Esophagus mucosa (tissue), 1 donor: ENCODE measurements at places on chromosomes 5 and 9.

GRCh38 chr9:76415154-76415553 lies 20.9 kb upstream of the RFK start:
- no peak for ATAC-seq

GRCh38 chr9:91374939-91375338 lies 13.2 kb upstream of the AUH start:
- no peak for ATAC-seq

DNA sequence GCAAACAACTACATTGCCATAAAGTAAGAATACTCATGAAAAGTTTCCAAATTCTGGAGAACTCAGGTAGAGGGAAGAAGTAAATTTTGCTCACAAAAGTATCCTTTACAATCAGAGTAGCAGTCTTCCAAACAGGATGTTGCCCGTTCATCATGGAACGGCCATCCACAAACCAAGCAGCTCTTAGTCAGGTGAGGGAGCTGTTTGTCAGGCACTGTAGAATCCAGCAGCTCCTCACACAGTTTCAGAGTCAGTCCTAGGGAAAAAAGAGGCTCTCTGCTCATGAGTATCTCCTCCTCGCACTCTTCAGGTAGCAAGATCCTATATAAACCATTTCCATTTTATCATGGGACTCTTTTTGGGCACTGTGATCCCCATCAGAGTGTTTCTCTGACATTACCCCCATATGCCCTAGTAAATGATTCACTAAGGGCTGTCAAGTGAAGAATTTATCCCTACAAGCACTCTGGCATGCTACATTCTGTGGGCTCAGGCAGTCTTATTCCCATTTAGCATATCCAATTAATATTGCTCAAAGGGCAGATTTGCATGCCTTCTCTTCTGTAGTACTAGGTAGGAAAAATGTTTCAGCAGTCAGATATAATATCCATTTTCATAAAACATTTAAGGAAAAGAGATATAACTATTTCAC lies 97.9 kb downstream of the WDR41 start:
- no peak for ATAC-seq

DNA sequence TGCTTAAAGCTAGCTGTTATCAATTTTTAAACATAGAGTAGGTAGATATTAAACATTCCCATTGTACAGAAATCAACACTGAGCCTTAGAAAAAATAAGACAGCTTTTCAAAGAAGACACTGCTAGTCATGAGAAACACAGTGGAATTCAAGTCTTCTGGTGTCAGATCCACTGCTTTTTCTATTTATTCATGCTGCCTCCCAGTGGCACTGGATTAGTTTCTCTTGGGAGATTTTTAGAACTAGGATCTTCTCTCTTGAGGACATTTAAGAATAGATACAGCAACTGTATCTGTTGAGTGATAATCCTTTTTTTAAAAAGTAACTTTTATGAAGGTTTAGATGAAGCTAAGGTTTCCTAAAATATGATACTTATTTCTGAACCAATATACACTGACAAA lies 1635.4 kb upstream of the C9orf72 start:
- no peak for ATAC-seq

- ATAC-seq: no peak
These were observed 3.1 kb downstream of the EGFL7 start for GRCh38 chr9:136665704-136666371.

DNA sequence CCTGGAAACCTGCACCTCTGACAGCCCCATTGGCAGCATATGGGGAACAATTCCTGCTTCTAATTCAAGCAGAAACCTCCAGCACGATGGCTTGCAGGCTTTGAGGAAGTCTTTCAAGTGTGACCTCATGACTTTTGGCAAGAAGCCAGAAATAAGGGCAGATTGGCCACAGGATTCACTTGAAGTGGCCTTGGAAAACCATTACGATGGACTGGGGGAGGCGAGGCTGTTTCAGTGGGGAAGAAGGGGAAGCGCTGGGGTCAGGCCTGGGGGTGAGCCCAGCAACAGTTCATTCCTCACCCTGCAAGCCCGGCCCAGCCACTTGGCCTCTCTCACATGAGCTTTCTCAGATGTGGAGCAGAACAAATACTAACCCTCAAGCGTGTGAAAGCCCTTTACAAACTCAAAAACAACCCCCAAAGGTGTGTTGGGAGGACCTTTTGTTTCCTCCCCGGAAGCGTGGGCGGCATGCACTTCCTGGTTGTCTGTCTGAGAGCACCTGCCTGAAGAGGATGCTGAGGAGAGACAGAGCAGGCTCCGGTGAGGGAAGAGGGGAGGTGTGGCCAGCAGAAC lies 26.9 kb upstream of the EEIG1 start:
- ATAC-seq: peak; percentile 56

DNA sequence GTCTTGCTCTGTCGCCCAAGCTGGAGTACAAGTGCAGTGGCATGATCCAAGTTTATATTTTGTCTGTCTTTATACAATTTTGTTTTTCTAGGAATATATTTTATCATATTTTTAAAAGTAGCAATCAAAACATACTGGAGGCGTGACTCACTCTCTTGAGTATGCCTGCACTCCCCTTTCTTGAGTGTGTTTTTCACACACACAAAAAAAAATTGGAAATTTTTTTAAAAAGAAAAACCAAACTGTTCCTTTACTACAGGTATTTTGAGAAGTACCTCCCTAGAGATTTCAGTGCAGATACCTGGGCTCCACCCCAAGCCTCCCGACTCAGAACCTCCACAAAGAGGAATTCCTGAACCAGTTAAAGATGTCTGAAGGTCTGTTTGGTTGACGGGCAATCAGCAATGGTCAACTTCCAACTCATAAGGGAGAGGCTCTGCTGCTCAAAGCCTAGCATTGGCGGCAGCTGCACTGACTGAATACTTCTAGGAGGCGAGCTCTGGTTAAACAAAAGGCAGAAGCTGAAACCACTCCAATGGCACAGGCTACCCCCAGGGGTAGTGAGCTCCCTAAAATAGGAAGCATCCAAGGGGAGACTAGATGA lies 27.4 kb downstream of the PDE6A start:
- no peak for ATAC-seq

GRCh38 chr5:73278693-73279092 lies 105.7 kb downstream of the TMEM174 start:
- peak; percentile 45 for ATAC-seq

DNA sequence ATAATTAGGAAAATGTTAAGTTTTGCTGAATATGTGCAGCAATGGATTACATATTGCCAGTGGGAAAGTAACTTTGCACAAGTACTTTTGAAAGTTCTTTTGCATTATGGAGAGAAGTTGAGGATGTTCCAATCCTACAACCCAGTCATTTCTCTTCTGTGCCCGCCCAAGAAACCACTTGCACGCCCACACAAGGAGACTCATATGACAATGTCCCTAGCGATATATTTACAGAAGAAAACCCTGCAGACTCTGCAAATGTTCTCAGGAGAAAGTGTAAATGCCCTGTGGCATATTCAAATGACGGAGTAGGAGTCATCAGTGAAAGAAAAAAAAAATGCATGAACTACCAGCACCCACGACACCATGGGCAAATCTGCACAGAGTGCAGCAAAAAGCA lies 356.5 kb downstream of the CTNND2 start:
- ATAC-seq: no peak

GRCh38 chr5:113054899-113055298 lies 78.3 kb downstream of the DCP2 start:
- ATAC-seq: no peak

- no peak for ATAC-seq
These were observed 35.3 kb upstream of the CPEB4 start for GRCh38 chr5:173852790-173853359.

DNA sequence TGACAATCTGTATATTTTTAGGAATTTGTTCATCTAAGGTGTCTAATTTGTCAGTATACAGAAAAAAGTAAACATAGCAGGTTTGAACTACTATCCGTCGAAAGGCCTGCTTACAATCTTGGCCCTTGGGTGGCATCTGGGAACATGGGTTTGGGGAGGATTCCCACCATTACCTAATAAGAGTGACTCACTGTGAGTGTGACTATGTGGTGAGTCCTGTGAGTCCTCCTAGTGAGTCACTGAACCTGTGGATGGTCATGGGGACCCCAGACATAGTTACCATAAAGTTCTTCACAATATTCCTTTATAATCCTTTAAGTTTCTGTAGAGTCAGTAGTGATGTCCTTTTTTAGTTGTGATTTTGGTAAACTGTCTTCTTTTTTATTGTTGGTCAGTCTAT lies 37.0 kb downstream of the RNF130 start:
- ATAC-seq: peak; percentile 29

DNA sequence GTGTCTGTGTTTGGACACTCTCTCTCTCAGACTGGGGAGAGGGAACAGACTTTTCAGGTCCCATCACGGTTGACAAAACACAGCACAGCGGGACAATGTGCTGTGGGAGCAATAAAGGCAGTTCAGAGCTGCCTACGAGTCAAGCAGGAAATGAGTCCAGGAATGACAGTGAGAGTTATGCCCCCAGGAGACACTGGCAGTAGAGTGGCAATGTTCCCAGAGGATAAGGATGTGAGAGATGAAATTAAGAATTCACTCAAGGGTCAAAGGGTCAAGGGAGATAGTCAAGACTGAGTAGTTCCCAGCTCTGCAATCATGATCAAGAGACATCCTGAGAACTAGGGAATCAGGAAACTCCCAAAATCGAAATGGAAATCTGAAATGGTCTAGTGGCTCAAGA lies 156.1 kb downstream of the LURAP1L start:
- ATAC-seq: no peak

DNA sequence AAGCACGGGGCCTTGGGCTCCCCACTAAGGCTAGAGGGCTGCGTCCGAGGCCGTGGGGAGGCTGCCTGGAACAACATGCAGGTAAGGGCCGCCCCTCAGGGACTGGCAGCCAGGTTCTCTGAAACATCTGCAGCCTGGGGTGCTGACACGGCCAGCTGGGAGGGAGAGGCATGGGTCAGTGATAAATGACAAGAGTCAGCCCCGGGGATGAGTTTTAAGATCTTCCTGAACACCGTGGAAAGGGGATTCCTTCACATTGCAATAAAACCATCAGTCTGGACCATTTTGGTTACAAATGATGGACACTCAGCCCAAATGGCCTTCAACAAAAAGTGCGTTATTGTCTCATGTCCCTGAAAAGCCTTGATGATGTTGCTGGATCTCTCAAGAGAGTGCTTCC lies 32.9 kb upstream of the SAP30L start:
- ATAC-seq: no peak

DNA sequence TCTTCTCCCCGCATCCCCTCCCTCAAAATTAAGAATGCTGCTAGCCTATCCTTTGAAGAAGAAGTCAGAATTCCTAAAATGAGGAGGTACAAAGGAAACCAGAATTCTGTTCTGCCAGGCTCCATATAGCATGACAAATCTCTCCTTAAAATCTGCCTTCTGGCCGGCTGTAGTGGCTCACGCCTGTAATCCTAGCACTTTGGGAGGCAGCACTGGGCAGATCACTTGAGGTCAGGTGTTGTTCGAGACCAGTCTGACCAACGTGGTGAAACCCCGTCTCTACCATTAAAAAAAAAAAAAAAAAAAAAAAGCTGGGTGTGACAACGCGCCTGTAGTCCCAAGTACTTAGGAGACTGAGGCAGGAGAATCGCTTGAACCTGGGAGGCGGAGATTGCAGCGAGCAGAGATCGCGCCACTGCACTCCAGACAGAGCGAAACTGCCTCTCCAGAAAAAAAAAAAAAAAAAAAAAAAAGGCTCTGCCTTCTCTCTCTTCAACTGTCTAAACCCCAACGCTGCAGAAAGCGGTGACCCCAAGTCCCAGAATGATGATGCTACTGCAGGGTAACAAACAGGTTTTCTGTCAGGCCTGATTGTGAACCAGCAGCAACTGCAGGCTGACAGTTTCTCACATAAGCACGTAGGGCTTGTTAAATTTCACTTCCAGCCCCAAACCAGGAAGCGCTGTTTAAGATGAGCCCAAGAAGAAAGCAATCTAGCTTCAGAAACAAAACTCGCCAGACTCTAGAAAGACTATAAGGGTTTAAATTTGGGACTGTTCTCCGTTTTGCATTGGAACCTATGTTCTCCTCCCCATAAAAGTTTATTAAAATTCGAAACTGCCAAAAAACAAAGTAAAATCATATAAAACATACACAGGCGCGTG lies 963 bp upstream of the CAST start:
- ATAC-seq: no peak

DNA sequence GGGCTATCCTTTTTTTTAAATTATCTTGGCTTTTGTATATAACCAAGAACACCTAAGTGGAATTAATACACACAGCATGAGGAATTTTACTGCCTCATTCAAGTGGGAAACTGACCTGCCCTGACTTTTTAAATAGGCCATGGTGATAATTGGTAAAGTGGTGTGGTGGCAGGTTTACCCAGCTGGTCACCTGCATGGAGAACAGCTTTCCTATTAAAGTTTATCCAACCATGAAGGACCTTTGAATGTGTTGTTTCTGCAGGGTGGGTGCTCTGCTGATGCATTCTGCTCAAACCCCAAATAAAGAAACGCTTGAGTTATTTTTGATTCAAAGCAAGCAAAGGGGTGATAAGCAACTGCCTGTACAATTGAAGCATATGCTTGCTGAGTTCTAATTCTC lies 261.0 kb upstream of the GRIN3A start:
- no peak for ATAC-seq

DNA sequence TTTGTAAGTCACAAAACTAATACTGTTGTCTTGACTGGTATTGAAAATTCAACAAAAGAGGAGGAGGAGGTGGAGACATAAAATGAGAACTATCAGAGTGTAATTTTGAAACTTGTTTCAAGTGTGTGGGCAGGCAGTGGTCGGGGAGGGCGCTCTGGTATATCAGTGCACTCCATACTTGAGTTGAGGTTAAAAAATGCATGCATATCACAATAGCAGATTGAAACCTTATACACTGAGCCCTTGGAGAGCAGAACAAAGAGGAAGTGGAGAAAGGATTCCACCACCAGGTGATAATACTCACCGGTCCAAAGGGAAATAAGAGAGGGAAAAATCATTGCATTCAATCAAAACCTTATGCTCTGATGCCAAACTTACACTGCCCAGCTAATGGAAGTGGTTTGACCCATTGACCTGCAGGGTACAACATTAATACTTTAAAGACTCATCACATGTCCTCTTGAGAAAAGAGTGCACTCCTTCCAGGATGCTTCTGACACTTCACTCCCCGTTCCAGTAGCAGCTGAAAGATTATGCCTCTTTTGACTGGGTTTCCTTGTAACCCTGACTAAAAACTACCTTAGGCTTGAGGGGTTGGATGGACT lies 79.5 kb upstream of the FAM169A start:
- no peak for ATAC-seq

DNA sequence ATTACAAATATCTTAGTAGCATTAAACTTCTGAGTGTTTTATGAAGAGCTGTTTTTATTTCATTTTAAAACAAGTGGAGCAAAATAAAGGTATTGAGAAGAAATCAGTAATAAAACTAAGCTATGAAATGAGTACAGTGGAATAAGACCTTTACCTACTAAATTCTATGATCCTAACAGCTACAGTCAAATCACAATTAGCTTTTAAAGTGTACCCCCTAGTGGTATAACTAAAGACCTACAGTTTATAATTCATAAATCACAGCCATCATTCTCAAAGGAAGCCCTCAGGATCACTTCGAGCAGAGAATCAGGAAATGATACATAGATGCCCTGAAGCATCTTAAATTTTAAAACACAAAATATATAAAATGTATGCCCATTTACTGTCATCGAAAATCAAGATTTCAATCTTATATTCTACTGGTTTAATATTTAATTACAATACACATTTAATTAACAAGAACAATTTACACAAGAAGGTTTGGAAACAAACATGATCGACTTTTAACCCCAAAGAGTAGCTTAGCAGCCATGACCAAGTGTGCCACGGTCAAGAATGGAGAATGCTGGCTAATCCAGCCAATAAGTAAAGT lies 12.3 kb downstream of the CCNH start:
- ATAC-seq: peak; percentile 71
